ENCODE measurements at places on chromosomes 4 and X. TPM values are rescaled to one million over a fixed set of nuclear protein-coding genes. Genes with fewer than 3 reads are reported as not detected.

DNA sequence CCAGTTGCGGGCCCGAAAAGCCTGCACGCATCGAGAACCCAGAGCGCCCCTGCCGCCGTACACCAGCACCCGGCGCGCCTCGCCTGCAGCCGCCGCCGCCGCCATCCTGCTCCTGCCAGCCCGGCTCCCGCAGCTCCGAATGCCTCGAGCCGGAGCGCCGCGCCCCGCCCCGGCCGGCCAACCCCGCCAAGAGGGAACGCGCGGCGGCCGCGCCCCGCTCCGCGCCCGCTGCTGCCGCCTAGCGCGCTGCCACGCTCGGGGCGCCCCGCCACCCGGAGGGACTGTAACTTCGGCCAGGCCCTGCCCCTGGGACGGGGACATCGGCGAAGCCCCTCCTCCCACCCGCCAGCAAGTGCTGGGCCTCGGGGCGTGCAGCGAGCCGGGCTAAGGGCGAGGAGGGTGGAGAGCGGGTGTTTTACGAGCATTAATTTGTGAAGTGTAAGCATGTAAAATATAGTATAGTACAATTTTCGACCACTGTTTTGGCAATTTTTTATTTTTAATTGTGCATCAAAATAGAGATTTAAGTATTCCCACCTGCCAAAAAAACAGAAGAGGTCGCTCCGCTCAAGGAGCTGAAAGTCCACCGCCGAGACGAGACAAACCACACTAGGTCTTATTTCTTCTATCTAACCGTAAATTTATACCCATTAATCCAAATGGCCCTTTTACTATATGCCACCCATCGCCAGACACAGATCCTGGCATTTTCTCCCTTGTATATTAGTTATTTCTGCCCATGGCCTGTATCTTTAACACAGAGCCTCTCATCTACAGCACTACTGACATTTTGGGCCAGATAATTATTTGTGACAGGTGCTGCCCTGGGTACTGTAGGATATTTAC lies at the start of gene QDPR:
Gene QDPR, minus strand, starts transcription at position 141 of the 846 bp plus-strand sequence. Its CDS starts 36 bp downstream, at position 105.
- DNase-seq, result peak; percentile 74

- no peak for DNase-seq
Measured at GRCh38 chr4:117702353-117702752, 331.9 kb upstream of the NDST3 start.

DNA sequence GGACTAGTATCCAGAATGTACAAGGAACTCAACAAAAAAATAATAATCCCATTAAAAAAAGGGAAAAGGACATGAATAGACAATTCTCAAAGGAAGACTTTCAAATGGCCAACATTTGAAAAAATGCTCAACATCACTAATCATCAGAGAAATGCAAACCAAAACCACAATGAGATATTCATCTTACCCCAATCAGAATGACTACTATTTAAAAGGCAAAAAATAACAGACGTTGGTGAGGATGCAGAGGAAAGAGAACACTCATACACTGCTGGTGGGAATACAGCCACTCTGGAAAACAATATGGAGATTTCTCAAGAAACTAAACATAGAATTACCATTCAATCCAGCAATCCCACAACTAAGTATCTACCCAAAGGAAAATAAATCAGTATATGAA lies 133.1 kb downstream of the KDR start:
- no peak for DNase-seq

GRCh38 chr4:56405016-56405415 lies 17.7 kb upstream of the AASDH start:
- no peak for DNase-seq

- DNase-seq, result no peak
Measured at GRCh38 chrX:67544281-67545035, 637 bp downstream of the AR start.

DNA sequence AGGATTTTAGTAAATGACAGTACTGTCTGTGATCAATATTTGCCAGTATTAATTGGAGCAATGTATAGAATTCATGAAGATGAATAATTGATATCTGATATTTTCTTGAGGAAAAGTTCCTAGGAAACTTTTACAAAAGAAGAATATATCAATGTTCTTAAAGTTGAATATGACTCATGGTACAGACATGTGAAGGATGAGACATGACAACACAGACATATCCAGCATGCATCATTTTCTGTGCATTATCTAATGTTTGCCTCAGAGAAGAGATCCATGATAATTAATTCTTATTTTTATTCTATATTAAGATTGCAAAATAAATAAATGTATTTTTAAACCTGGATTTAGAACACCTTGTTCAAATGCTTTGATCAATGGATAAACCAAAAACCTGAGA lies 452.9 kb upstream of the EPHA5 start:
- DNase-seq, result no peak

- no peak for DNase-seq
Measured at GRCh38 chr4:149975172-149975571, 103.1 kb upstream of the DCLK2 start.

DNA sequence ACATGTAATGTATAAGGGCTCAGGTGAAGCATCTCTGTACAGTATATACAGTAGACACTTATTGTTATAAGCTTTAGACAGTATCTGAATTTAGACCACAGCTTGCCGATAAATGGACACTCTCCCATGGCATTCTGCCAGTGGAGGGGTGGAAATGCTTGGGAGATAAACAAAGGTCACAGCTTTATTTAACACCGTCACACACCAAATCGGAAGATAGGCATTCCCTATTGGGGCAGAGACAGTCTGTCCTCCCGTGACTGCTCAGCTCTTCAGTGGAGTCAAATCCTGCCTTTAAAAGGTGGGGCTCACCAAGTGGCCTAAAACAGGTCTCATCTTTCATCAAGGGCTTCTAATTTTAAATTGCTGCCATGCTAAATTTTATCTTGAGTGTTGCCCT lies 178.8 kb downstream of the CAMK2D start:
- DNase-seq, result no peak

DNA sequence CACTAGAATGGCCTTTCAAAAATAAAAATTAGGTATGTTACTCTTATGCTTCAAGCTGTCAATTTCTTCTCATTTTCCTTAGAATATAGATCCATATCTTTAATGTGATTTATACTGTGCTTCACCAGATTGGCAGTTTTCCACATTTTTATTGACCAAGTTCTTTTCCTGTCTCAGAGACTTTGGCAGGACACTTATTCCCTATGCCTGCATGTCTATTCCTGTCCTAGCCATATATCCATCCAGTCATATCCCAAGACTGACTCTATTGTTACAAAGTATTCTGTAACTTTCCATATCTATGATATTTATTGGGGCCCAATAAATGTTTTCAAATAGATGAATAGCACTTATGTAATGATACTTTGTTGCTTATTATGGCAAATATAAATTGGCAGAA lies 450.7 kb downstream of the GASK1B start:
- DNase-seq, result no peak

DNA sequence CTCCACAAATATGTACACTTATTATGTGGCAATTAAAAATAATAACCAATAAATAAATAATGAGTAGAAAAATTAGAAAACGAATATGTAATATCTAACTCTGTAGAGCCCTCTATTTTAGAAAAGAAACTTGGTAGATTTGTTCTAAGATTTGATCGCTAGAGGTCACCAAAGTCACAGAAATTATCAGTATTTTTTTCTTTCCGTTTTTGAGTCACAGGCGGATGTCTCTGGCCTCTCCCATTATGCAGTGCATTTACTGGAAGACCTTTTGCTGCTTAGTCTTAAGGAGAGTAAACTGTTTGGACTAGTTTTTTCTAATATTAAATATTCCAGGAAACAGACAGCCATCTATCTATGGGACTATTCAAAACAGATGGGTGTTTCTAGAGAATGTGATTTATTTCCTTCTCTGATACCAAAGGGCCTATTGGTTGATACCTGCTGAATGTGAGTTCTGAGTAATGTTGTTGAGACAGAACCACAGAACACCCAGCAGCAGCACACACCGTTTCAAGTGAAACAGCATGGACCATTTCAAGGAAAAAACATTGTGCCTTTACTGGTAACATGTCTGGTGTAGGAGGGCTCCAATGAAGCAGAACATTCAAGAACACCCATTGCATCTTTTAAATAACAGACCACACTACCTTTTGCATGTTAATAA lies 34.0 kb upstream of the GYPA start:
- peak; percentile 56 for DNase-seq

DNA sequence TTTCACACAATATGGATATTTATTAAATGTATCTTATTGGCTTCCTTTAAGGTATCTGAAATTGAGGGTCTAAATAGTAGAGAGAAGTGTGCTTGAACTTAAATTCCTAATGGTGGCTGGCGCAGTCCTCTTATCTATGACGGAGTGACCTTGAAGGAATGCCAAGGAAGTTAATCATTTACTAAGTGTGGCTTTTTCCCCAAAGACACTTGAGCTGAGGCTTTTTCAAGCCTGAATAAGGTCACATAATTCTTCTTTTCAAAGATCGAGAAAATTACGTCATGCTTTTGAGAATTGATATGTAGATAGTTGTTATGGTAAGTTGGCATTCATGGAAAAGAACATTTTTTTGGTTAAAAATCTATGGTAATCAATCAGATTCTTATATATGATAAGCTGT lies 11.7 kb upstream of the PRPS2 start:
- DNase-seq, result no peak

DNA sequence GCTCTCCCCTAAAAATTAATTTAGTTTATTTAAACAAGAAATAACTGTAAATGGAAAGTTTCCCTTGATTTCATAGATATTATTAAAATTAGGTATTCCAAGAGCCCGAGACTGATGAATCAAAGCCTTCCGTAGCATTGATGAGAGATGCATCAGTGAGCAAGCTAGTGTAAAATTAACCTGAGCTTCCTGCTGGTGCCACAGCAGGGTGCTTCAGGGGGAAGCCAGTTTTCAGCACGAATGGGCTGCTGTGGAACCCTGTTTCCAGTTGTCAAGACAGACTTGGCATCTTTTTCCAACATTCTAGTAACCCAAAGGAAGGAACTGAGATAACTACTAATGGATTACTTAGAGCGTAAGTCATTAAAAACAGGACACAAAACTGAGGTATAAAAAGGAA lies 221.7 kb downstream of the RBMX2 start:
- no peak for DNase-seq

GRCh38 chrX:120512222-120512621 lies 43.1 kb upstream of the LAMP2 start:
- DNase-seq, result no peak

DNA sequence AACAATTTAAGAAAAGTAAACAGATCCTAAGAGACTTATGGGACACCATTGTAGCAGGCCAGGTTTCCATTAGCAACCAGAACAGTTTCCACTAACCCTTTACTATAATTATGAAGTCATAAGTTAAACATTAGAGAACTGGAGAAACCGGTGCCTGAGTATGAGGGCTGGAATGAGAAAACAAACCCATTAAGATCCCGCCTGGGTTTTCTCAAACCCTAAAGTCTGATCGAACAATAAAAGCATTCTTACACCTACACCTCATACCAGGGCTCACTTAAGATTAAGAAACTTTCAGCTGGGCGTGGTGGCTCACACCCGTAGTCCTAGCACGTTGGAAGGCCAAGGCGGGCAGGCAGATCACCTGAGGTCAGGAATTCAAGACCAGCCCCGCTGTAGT lies 13.7 kb upstream of the DHX15 start:
- DNase-seq, result no peak

DNA sequence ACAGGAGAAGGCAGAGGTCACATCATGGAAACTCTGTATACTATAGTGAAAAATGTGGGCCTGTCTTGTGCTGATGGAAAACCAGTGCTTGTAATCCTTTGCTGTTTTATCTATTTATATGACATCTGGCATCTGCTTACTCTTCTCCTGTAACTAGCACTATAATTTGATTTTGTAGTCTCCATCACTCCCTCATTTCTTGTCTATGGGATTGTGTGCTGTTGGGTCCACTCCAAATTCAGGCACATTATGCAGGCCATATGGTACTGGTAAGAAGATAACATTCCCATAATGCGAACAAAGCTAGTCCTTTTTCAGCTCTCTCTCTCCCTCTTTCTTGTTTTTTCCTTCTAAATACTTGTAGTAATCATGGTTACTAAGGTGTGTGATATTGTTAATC lies 581.2 kb upstream of the IGFBP7 start:
- DNase-seq, result no peak

- no peak for DNase-seq
Measured at GRCh38 chrX:17375367-17375636, 302 bp downstream of the NHS start.

GRCh38 chrX:40663880-40664630 lies 16.7 kb upstream of the CXorf38 start:
- DNase-seq, result no peak

DNA sequence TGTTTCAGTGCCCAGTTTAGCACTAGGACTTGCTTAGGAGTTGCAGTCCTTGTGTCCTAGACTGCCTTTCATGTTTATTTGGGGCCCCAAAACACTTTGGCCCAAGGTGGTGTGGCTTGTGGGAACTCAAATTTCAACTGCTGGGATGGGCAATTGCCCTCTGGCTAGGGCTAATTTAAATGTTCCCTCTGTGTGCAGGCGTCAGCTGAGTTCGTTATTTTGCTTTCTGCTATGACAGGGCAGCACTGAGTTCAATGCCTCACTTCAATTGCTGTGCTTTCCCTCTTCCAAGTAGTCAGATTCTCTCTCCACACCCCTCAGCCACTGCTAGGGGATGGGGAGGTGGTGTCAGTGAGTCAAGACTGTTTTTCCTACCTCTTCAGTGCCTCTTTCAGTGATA lies 51.1 kb downstream of the ITIH6 start:
- no peak for DNase-seq

DNA sequence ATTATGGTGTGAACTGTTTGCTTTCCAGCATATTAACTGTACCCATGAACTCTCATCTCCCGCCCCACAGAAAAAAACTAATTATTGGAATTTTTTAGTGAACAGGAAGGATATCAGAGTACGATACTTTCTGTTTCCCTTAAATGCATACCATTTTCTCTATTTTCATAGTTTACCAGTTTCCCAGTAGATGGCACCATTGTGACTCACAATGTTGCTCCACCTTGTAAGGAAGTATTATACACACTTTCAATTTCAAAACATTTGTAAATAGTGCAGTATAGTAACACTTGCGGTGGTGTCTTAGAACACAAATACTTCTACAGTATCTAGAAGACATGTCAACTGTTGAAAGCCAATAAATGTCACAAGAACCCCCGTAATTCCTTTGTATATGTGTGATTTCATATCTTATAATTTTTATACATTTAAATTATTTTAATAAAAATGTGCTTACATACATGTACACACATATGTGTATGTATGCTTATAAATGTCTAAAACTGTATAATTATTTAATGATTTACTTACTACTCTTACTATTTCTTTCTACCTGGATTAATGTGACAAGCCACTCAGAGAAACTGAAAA lies 167.3 kb downstream of the SLIT2 start:
- DNase-seq, result peak; percentile 51

- no peak for DNase-seq
Measured at GRCh38 chrX:11287505-11287904, 5.7 kb upstream of the AMELX start.

GRCh38 chr4:60948008-60948407 lies 252.1 kb upstream of the ADGRL3 start:
- no peak for DNase-seq

Gene AFAP1
- 38.3 TPM for polyA plus RNA-seq

Gene NUDT11
- polyA plus RNA-seq, result 4.4 TPM

Gene ARHGAP36
- polyA plus RNA-seq, result 522 TPM

Gene TCEAL5
- polyA plus RNA-seq, result 3.3 TPM

Gene CDKL5
- 5.6 TPM for polyA plus RNA-seq

Gene DDIT4L
- polyA plus RNA-seq, result 18.3 TPM

Gene GNRHR
- 0.50 TPM for polyA plus RNA-seq

Gene CACNA1F
- polyA plus RNA-seq, result not detected

Gene C4orf36
- polyA plus RNA-seq, result 0.35 TPM

Gene ASB12
- 24.3 TPM for polyA plus RNA-seq
